ENCODE measurements at places on chromosomes 11 and 22.
A peak's percentile ranks its signal among the peaks of the same experiment; 100 is the strongest.

GRCh38 chr11:93741882-93742226, 382 bp downstream of the C11orf54 start:
- DNase-seq, result peak; percentile 62

GRCh38 chr22:29765905-29766631, 739 bp downstream of the ZMAT5 start:
- no peak for DNase-seq

DNA sequence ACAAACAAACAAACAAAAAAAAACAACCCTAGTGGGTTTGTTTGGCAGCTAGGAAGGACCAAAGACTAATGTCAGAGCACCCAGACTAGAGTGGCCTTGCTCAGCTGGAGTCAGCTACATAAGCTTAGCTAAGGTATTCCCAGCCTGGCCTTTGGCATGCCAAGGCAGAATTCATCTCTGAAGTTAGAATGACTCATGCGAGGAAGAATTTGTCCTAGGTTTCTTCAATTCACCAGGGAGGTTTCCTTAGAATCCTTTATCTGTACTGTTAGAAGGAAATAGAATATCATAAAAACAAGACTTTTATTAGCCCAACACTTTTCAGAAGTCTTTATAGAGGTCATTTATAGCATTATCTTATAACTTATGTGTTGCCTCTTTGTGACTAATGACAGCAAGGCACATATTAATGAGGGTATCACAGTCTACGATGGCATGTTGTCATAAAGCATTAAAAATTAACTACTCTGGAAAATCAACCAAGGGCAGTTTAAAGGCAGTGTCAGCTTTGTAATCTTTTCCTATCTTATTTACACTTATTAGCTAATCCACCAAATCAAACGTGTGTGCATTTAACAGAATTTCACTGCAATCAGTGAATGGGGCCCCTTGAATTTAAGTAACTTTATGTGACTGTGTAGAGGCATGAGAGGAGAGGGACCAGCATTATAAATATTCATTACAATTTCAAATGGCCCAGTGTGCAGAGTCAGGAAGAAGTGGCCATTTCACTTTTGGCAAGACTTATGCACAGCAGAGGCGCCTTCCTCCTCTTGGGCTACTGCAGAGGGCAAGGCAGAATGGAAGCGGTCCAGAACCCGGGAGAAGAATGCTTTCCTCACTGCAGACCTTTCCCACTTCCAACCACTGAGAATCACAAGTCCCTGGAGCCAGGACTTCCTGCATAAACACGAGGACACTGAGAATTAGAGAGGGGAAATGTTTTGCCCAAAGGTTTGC, 36.3 kb downstream of the SLC5A1 start:
- peak; percentile 71 for DNase-seq

DNA sequence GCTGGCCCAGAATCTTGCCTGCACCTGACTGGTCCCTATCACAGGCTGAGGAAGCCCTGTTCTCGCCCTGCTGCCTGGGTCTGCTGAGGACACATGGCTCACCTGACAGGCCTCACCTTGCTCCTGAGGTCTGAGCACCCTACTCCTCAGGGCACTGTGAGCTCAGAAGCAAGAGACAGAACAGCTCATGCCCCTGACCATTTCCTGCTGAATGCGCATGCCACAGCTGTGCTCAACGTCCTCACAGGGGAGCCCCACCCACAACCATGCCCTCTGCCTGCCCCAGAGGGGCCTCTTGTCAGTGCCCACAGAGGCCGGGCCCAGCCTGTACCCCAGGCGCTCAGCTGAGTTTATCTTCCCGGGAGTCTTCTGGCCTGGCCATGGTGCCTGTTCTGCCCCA, 2.8 kb upstream of the TSPO start:
- DNase-seq, result no peak

GRCh38 chr22:45475063-45475747, 27.5 kb upstream of the FBLN1 start:
- DNase-seq, result no peak

GRCh38 chr11:65710421-65710820, 1.6 kb upstream of the KAT5 start:
- DNase-seq, result no peak

- no peak for DNase-seq
Measured at GRCh38 chr11:86492370-86493010, 117.8 kb downstream of the CCDC81 start.

DNA sequence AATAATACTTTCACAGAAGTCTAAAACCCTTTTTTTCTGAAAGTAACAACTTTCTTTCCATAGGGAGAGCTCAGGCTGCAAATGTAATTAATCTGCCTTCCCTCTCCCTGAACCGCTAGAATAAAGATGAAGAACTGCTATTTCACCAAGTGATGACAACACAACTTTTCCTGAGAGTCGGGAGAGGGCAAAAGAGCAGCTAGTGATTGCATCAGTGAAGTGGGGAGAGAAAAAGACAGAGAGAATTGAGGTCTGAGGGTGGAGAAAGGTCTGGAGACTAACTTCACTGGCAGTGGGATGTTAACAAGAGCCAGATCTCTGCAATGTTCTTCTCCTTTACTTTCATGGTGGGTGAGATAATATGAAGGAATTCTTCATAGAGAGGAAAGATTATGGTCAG, 10.9 kb upstream of the MPEG1 start:
- no peak for DNase-seq

GRCh38 chr11:101705972-101706371, 122.2 kb upstream of the TRPC6 start:
- no peak for DNase-seq

- no peak for DNase-seq
Measured at GRCh38 chr11:16923987-16924386, 90.2 kb downstream of the PLEKHA7 start.

GRCh38 chr11:36508743-36509142, 1.3 kb downstream of the TRAF6 start:
- no peak for DNase-seq

DNA sequence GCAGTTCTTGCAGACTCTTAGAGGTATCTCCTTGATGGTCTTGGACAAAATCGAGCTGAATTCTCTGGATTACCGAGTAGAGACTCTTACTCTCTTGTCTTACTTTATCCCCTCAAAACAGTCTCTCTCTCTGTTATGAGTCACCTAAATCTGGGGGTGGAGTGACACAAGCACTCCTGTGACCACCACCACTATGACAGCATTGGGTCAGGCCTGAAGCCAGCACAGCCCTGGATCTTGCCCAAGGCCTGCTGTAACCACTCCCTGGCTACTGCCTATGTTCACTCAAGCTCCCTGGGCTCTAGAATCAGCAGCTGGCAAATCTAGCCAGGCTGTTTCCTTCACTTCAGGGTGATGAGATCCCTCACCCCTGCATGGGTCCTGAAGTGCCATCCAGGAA, 662.5 kb downstream of the LUZP2 start:
- no peak for DNase-seq

GRCh38 chr11:70627219-70627618, 228.9 kb downstream of the CTTN start:
- no peak for DNase-seq

- no peak for DNase-seq
Measured at GRCh38 chr22:17537155-17537554, 26.1 kb upstream of the SLC25A18 start.

- no peak for DNase-seq
Measured at GRCh38 chr22:47388778-47389177, 626.3 kb downstream of the TBC1D22A start.

All from kidney epithelial cell (primary cell).